Neuronal stem cell (in vitro differentiated cells): ENCODE measurements at places on chromosomes 13 and 19.

DNA sequence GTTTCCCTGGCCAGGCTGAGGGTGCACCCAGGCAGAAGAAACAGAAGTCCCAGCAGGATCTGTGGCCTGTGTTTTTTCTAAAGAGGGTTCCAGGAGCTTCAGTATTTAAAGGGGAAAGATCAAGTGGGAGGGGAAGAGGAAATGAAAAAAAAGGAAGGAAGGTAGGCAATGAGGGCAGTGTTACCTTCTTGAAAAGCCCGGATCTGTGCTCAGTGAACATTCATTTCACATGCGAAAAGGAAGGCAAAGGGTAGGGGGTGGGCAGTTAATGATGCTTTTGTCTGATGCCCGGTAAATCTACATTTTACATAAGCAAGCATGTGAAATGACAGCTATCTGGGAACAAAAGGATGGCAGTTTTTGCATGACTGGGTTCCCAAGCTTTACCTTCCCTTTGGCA, 326.2 kb downstream of the UQCRFS1 start:
- DNase-seq: no peak

- no peak for DNase-seq
These were observed 89.5 kb downstream of the ZNF100 start for GRCh38 chr19:21677696-21678418.

GRCh38 chr19:53826876-53827275, 2.8 kb upstream of the NLRP12 start:
- no peak for DNase-seq

GRCh38 chr13:27026396-27026795, 145.2 kb downstream of the USP12 start:
- DNase-seq: no peak

DNA sequence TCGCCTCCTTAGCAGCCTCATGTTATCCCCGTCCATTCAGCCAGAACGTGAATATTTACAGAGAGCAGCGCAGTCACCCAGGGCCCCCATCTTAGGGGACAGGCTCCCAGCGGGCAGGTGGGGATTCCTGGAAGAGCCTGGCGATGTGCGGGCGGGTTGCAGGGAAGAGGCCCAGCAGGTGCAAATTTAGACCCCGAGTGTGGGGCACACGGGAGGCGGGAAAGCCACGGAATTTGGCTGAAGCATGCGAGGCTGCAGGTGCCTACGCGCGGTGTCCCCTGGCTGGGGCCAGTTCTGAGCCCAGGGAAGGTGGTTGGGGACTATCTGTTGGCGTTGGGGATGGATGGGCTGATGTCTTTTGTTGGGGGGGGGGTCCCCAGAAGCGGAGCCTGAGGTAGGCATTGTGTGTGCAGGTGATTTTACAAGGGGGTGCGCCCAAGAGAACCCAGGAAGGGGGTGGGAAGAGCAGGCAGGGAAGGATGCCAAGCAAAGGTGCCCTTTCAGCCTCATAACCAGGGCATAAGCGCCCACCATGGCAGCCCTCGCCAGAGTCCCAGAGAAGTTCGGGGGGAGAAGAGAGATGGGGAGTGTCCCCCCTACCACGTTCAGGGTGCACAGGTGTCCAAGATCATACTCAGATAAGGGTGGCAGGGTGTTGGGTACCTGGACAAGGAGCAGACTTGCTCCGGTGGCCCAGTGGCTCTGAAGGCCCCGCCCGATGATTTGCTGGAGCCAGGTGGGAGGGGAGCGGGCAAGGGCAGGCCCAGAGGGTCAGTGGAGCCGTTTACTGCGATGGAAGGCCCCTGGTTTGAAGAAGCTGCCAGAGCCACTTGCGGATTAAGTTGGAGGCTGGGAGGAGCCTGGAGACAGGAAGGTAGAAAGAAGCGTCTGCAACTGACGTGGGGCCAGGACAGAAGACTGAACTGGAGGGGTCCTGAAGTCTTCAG, 1.2 kb downstream of the TPGS1 start:
- no peak for DNase-seq
